Heart left ventricle (tissue), 16 donors: ENCODE measurements at places on chromosomes 13 and 19. TPM values are rescaled to one million over a fixed set of nuclear protein-coding genes. Genes with fewer than 3 reads are reported as not detected.

GRCh38 chr19:15447057-15447456 lies 2.7 kb downstream of the WIZ start:
- no peak for DNase-seq

DNA sequence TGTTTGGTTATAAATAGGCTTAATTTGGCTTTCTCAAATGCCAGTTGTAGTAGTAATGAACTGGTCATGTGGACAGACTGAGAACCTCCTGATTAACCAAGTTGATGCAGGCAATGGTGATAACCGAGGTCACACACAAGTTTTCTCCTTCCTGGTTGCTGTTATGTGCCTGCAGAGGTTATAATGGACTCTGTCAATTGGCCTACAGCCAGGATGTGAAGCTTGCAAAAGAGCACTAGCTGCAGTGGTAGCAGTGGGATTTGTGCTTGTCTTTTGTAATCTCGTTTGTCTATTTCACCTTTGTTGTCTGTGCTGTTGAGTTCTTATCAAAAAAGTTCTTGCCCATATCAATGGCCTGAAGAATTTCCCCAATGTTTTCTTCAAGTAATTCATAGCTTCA lies 20.6 kb downstream of the OR10H3 start:
- DNase-seq: no peak

DNA sequence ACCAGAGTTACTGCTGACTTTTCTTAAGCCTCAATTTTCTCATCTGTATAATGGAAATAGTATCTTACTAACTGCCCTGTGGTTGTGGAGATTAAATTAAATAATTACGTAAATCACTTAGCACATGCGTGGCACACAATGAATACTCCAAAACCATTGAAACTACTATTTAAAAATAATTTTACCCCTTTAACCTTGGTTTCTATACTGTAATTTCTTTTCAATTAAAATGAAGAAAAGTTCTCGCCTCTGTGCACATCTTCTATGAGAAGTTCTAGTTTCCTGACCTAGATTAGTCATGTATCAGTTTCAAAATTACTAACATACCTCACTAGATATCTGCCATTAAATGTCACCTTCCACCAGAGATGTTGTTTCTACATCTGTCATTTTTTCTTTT lies 5.7 kb downstream of the SLITRK1 start:
- DNase-seq: no peak

- DNase-seq: no peak
These were observed 5.6 kb downstream of the C19orf81 start for GRCh38 chr19:50654882-50655281.

GRCh38 chr13:101115762-101116171 lies 300.5 kb downstream of the NALCN start:
- DNase-seq: no peak

GRCh38 chr13:84954636-84955035 lies 844.6 kb downstream of the SLITRK6 start:
- no peak for DNase-seq

DNA sequence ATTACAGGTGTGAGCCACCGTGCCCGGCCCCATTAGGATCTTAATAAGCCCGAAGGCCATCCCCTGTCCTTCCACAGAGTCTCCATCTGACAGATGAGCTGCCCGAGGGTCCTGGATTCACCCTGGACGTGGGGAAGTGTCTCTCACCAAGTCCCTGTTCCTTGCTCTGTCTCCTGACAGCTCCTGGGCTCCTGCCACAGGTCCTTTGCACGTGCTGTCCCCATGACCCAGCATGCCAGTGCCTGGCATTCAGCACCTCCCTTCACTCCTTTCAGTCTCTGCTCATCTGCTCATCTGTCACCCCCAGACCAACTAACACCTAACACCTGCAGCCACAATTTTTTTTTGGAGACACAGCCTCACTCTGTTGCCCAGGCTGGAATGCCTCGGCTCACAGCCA lies 14.5 kb downstream of the CERS1 start:
- no peak for DNase-seq

- no peak for DNase-seq
These were observed 401.2 kb downstream of the SPRY2 start for GRCh38 chr13:79939689-79940088.

GRCh38 chr19:41705393-41706174 lies 2.8 kb upstream of the CEACAM5 start:
- DNase-seq: no peak

Gene GADD45B
- 46.6 TPM for total RNA-seq

DNA sequence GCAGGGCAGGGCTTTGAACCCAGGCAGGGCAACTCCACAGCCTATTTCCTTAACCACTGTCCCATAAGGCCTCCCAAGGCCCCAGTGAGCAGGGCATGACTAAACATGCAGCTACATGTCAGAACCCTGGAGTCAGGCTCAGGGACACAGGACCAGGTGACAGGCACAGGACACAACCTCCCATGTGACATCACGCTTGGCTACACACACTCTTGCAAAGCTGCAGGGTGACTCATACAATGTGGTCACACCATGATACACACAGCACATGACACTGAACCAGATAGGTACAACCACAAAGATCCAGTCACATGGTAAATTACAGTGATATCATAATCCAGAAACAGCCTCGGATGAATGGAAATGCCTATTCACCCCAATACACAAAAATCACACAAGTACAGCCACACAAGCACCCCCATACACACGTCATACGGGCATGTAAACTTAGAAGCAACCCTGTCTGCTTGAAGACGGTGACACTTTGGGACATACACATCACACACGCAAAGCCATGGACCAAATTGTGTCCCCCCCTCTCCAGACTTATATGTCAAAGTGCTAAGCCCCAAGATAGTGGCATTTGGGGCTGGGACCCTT lies 14.5 kb downstream of the KLK4 start:
- DNase-seq: no peak

GRCh38 chr19:3801412-3802096 lies 15.4 kb upstream of the MATK start:
- DNase-seq: peak; percentile 77

Gene MYPOP
- total RNA-seq: 10.8 TPM

Gene APBA3
- total RNA-seq: 23.9 TPM

Gene ZNF99
- total RNA-seq: 0.20 TPM

- DNase-seq: no peak
These were observed 520.4 kb downstream of the SLITRK6 start for GRCh38 chr13:85278851-85279250.

Gene LILRB2
- 1.5 TPM for total RNA-seq

GRCh38 chr19:41031916-41032315 lies 40.8 kb downstream of the CYP2B6 start:
- DNase-seq: no peak

Gene BRME1
- 1.2 TPM for total RNA-seq

DNA sequence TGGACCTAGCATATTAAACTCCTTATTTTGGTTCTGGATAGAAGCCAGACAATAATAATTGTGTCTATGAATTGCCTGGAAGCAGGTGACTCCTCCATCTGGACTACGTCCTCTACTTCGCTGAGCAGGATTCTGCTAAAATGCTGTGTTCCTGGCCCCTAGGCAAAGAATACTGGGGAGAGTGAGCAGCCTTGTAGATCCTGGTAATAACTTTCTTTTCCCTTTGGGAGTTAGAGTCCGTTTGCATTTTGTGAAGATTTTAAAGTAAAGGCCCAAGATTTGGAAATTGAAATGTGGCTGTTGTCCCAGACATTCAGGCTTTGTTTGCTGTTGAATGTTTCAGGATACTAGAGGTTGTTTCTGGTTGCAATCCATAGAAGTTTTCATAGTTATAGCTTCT lies 511.9 kb upstream of the KLF12 start:
- DNase-seq: no peak

Gene KIR3DL2
- total RNA-seq: not detected

DNA sequence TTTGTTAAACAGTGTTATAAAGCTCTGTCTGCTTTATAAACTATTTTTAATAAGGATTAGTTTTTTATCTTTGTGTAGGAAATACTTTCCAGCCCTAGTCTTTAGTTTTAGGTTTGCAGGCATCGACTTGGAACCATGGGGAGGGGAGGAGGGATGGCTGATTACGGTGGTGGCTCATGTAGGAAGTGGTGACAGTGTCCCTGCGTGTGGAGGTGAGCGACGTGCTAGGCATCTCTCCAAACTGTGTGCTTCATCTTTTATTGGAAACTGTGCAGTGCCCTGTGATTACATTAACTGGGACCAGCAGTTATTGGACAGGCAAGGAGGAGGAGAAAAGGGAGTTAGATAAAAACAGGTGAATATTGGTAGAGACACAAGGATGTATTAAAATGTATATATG lies 203.8 kb downstream of the ATP8A2 start:
- DNase-seq: no peak

GRCh38 chr19:56838909-56839651 lies 1.4 kb downstream of the PEG3 start:
- DNase-seq: peak; percentile 95

- DNase-seq: no peak
These were observed 38.5 kb upstream of the MAB21L1 start for GRCh38 chr13:35514801-35515502.

DNA sequence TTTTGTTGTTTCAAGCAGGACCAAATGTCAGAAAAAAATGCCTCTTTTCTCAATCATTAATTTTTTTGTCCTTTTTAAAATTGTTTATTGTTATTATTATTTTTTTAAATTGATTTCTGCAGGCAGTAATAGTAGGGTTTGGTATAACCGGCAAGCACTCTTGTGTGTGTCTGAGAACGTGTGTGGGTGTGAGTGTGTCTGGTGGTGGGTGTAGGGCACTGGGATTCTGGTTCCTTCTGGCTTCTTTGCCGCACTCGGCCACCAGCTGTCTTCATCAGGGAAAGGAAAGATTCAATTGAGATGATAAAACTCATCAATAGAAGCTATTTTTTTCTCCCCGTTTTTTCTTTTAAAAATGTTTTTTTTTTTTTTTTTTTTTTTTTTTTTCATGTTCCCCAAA lies 56.4 kb downstream of the IER2 start:
- DNase-seq: no peak

GRCh38 chr19:13053238-13053637 lies 49.4 kb downstream of the LYL1 start:
- DNase-seq: no peak

DNA sequence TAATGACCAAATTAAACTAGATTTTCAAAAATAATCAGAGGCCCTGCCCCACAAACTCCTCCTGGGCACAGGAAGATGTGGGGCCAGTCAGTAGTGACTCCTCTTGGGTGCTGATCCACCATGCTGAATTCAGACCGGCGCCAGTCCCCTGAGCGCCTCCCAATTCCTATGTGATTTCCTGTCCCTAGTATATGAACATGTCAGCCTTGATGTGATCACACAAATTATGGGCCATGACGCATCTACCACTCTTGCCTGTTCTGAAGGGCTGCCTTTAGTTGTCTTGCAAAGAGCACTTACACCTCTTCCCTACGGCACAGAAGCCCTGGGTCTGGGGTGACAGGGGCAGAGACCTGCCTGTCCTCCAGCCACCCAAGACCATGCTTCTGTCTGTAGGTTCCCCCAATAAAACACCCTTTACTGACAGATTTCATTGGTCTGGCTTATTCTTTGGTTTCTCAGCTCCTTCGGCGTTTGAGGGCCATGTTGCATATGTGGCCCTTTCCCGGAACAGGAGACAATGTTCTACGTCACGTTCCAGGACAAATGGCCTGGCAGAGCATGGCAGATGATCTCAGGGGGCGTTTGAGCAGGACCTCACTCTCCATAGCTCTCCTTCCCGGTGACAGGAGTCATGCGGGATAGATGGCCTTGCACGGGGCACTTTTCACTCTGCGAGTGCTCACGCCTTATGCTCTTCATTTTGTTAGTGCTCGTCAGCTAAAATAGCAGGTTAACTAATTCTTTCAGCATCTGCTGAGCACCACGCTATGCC lies 5.6 kb upstream of the ATP11A start:
- DNase-seq: no peak

Gene CD209
- total RNA-seq: 56.2 TPM

Gene HSD17B14
- 1.2 TPM for total RNA-seq

Gene APOE
- total RNA-seq: 83.9 TPM

DNA sequence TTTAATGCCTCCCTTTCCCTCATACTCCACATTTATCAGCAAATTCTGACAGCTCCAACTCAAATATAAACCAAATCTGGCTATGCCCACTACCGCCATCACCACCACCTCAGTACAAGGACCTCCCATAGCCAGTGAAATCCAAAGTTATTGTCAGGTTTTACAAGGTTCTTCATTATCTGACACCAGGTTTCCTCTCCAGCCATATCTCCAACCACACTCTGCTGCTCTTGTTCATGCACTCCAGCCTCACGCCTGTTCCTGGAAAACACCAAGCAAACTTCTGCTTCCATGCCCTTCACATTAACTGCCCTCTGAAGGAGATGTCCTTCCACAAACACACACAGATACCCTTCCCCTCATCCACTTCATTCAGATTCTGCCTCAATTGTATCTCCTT lies 102.2 kb upstream of the MIR17HG start:
- no peak for DNase-seq

Gene RETN
- not detected for total RNA-seq

- no peak for DNase-seq
These were observed 162.4 kb downstream of the FOXO1 start for GRCh38 chr13:40503966-40504591.

DNA sequence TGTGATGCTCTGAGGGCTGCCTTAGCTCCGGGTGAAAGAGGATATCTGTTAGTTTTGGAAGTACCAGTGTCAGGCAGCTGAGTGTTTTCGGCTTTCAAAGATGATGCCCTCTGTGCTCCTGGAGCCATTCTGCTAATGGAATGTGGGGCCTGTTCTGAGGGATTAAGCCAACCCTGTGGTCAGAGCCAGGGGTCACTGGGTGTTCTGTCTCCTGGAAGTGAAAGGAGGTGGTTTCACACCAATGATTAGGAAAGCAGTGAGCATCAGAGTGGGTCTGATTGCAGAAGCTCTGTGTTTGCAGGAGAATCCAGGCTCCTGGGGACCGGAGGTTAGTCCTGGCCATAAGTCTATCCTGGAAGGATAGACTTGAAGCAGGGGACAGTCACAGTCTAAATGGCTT lies 94.6 kb downstream of the UQCRFS1 start:
- DNase-seq: no peak

Gene MEIOSIN
- total RNA-seq: not detected

GRCh38 chr19:36140304-36141038 lies 605 bp downstream of the CAPNS1 start:
- peak; percentile 75 for DNase-seq

Gene FSTL3
- total RNA-seq: 93.7 TPM

DNA sequence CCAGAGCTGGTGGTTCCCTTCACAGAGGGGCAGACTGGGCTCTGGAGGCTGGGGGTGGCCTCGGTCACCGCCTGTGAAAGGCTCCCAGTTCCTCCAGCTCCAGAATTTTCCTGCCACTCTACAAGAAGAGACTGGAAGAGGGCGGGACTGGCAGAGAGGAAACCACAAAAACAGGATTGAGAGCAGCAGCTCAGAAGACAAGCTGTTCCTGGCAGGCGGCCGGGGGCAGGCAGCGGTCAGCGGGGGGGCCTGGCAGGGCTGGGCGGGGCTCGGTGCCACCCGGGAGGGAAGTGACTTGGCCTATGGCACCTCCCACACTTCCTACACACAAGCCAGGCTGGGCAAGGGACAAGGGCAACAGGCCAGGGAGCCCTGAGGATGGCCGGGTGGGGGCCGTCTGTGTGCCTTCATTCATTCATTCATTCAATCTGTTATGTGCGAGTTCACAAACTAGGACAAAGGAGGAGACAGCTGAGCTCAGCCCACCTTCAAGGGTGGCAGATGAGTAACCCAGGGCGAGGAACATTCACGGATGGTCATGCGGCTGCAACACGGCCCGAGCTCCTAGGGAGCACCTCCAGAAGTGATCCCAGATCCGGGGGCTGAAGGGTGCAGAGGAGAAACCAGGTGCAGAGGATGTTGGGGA lies 16.9 kb upstream of the BTBD2 start:
- peak; percentile 94 for DNase-seq

Gene ZNF208
- 35.8 TPM for total RNA-seq

- DNase-seq: no peak
These were observed 516.3 kb upstream of the HTR2A start for GRCh38 chr13:47413112-47413511.
